GM13977 (cell line): ENCODE measurements at places on chromosomes 11 and 22.

DNA sequence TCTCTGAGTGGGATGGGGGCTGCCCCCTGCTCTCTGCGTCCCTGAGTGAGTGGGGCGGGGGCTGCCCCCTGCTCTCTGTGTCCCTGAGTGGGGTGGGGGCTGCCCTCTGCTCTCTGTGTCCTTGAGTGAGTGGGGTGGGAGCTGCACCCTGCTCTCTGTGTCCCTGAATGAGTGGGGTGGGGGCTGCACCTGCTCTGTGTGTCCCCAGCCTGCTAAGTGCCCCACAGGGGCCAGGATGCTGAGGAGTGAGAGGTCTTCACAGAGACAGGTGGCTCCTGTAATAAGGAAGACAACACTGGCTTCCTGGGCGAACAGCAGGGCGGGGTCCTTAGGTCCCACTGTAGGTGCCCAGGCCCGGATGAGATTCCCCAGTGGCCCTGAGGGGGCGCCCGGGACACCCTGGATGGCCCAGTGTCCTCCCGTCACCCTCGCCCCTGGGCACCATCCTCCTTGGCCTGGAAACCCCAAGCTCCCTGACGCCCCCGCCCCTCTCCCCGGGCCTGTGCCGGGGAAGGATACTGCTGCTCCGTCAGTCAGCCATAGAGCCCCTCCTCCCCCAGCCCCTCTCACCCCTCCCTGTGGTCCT lies 3.8 kb upstream of the CCDC188 start:
- DNase-seq: no peak

- DNase-seq: no peak
Observed at GRCh38 chr11:66882561-66883015, 25.7 kb downstream of the LRFN4 start.

DNA sequence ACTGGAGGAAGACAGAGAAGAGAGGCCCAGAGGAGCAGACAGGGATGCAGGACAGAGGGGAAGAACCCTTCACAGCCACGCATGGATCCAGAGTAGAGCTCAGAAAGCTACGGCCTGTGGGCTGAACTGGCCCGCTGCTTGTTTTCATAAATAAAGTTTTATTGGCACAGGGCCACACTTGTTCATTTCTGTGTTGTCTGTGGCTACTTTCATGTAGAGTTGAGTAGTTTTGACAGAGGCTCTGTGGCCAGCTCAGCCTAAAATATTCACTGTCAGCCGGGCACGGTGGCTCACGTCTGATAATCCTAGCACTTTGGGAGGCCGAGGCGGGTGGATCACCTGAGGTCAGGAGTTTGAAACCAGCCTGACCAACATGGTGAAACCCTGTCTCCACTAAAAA lies 26.2 kb upstream of the GAL start:
- no peak for DNase-seq

GRCh38 chr22:47929646-47930185 lies 1167.3 kb downstream of the TBC1D22A start:
- DNase-seq: no peak

- no peak for DNase-seq
Observed at GRCh38 chr11:46267930-46268329, 9.5 kb upstream of the CREB3L1 start.

DNA sequence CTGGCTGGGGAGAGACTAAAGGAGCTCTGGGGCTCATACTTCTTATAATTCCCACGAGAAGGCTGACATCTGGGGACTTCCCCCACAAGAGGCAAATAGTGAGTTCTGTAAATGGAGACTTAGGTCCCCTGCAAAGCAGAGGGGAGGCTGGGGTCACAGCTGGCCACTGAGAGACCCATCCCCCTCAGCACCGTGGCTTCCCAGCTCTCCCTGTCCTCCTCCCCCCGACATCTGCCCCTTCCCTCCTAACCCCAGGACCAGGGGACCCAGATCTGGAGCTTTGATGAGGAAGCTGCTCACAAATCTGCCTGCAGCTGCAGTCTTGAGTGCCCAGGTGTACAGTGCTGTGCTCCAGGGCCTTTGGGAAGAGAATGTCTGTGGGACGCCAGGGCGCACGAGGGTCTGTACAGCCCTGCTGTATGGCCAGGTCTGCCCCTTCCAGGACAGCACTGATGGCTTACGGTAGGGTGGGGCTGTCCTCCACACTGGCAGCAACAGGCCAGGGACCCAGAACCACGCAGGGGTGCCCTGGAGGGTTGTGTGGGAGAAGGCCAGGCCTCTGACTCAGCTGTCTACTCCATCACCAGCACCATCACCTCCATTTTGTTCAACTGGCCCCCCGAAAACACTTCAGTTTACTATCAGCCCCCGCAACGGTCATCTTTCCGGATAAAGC lies 1.1 kb downstream of the RGL4 start:
- no peak for DNase-seq

GRCh38 chr22:46355996-46356471 lies 20.5 kb downstream of the TRMU start:
- no peak for DNase-seq

DNA sequence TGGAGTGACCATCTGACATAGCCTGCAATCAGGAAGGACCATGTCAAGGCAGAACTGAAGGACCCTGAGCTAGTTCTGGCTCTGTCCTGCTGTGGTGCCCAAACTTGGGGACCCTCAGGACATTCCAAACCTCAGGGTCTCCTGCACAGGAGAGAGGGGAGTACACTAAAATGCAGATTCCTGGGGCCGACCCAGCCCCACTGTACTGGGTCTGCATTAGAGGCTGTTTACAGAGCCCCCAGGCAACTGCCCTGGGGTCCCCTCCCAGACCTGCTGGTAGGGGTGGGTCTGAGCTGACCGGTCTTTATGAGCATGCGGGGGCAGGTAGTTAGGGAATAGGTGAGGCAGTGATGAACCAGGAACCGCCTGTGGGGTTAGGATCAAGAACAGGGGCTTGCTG lies 6.8 kb downstream of the TRPM5 start:
- no peak for DNase-seq

DNA sequence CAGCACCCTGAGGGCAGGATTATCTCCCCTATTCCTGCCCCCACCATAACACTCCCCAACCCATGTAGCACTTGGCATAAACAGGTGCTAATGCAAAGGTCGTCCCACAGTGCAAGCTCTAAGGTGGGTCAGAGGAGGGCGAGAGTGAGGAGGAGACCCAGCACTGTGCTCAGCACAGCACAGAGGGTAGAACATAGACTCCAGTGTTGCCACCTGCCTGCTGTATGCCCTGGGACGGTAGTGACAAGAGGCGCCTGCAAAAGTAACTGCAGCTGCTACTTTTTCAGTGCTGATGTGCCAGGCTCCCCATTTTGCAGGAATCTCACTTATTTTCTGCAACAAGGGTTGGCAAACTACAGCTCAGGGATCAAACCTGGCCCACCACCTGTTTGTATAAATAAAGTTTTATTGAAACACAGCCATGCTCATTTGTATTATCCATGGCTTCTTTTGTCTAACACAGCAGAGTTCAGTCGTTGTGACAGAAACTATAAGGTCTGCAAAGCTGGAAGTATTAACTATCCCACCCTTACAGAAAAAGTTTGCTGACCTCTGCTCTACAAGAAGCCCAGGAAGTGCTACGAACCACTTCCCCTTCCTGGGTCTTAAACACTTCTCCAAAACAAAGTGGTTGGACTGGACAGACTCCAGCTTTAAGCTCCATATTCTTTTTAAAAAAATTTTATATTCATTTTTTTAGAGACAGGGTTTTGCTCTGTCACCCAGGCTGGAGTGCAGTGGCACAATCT lies 16.9 kb upstream of the CDC42BPG start:
- DNase-seq: no peak

GRCh38 chr11:125140233-125140632 lies 24.3 kb upstream of the PKNOX2 start:
- no peak for DNase-seq

GRCh38 chr22:20523086-20523983 lies 15.9 kb downstream of the MED15 start:
- DNase-seq: no peak

GRCh38 chr11:130054966-130055365 lies 14.7 kb upstream of the APLP2 start:
- no peak for DNase-seq

DNA sequence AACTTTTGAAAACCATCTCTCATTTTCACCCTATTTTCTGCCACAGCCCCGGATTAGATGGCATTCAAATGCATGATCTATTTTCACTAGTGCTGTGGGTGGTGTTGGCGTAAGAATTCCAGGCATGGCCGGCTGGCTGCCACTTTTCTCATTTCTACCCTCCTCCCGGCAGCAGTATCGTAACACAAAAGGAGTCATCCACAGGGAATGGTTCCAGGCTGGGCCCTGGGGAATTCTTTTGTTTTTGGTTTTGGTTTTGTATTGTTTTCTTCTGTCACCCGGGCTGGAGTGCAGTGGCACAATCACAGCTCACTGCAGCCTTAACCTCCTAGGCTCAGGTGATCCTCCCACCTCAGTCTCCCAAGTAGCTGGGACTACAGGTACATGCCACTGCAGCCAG lies 13.8 kb downstream of the JAML start:
- DNase-seq: no peak

- no peak for DNase-seq
Observed at GRCh38 chr11:45960387-45961095, 38.1 kb downstream of the LARGE2 start.

DNA sequence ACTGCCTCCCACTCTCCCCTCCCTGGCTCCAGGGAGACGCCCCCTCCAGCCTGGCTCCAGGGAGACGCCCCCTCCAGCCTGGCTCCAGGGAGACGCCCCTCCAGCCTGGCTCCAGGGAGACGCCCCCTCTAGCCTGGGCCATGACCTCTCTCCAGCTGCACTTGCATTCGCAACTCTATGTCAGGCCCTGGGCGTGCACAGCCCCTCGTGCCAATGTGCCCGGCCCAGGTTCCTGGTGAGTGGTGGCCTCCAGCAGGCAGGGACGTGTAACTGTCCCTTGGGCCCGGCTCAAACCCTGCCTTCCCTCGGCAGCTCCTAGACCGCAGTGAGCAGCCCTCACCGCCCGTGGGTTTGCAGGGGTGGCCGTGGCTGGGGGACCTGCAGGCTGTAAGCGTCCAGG lies 6.9 kb downstream of the MUC6 start:
- DNase-seq: no peak

DNA sequence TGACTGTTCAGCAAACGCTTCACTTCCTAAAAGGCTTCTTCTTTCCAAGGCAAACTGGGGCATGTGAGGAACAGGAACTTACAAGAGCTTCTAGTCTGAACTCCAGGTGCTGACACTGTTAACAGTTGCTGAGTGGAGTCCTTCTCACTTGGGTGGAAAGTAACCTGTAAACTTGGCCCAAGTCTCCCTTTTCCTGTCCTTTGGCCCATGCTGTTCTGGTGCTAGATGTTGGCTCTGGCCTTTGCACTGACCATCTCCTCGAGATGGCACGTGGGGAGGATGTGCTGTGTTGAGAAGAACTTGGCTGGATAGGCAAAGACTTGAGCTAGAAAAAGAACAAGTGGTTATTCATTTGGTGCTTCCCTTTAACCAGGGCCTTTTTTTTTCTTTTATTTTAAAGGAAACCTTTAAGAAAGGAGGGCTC lies 53.6 kb downstream of the PTPRJ start:
- no peak for DNase-seq

GRCh38 chr11:117498791-117499190 lies 171.1 kb downstream of the CEP164 start:
- no peak for DNase-seq

DNA sequence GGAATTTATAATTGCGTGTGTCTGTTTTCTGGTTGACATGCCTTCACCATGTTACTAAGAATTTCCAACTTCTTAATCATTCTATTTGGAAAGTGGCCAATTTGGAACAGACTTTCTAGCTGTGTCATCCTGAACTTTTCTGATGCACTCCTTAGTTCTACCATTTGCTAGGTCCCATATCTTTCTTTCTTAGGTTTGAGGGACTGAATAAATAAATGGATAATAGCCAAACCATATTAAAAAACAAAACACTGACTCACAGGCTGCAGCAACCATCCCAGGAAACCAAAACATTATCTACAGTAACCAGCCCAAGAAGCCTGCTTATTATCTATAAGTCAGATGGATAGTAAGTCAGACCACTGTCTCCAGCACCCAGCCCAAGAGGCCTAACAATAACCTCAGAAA lies 57.5 kb upstream of the PLET1 start:
- DNase-seq: no peak

GRCh38 chr11:117192401-117192875 lies 6.7 kb upstream of the TAGLN start:
- no peak for DNase-seq

DNA sequence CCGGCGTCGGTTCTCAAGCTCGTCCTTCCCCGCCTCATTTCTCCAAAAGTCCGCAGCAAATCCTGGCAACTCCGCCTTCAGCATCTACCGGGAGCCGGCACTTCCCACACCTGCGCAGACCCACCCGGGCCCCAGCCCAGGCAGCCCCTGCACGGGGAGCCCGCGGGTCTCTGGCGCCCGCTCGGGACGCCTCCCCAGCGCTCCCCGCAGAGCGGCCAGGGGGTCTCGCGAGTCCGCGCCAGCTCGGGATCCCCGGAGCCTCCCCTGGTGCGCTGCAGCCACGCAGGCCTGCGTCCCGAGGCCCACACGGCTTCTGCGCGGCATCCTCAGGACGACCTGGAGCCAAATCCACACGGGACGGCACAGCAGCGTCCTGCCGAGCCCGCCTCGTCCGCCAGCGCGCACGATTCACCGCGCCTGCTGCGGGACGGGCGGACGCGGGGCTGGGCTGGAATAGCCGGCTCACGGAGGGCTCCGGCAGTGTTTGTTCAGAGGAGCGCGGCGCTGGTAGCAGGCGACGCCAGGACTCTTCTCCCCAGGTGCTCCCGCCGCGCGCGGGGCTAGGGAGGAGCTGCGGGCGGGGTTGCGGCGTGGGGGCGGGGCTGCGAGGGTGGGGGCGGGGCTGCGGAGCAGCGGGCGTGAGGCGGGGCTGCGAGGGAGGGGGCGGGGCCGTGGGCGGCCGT lies 816 bp upstream of the PHRF1 start:
- no peak for DNase-seq

GRCh38 chr11:91946397-91946951 lies 278.1 kb upstream of the FAT3 start:
- no peak for DNase-seq
